ENCODE measurements at places on chromosomes 12 and 14.
A peak's percentile ranks its signal among the peaks of the same experiment; 100 is the strongest.

- no peak for DNase-seq
Observed at GRCh38 chr12:41950455-41950854, 194.2 kb downstream of the GXYLT1 start.

- no peak for DNase-seq
Observed at GRCh38 chr14:55433880-55434804, 6.3 kb downstream of the TBPL2 start.

- no peak for DNase-seq
Observed at GRCh38 chr12:129903956-129904829, at the start of gene TMEM132D. Gene TMEM132D (minus strand): TSS chr12:129904025.

DNA sequence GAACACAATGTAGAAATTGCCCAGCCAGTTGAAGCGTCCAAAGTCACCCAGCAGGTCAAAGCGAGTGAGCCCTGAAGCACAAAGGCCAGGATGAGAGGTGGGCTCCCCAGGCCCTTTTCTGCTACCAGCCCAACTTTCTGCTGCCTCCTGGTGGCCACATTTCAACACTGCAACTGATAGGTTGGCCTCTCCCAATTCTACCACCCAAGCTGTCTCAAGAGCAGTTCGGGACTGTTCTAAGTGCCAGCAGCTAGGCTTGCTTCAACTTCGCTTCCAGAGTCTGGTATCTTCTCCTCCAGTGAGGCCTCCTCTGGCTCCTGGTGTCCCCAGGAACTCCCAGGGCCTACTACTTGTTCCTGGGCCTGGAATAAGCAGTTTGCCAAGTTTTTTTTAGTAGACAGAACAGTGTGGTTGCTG lies 3.4 kb upstream of the DHH start:
- no peak for DNase-seq

DNA sequence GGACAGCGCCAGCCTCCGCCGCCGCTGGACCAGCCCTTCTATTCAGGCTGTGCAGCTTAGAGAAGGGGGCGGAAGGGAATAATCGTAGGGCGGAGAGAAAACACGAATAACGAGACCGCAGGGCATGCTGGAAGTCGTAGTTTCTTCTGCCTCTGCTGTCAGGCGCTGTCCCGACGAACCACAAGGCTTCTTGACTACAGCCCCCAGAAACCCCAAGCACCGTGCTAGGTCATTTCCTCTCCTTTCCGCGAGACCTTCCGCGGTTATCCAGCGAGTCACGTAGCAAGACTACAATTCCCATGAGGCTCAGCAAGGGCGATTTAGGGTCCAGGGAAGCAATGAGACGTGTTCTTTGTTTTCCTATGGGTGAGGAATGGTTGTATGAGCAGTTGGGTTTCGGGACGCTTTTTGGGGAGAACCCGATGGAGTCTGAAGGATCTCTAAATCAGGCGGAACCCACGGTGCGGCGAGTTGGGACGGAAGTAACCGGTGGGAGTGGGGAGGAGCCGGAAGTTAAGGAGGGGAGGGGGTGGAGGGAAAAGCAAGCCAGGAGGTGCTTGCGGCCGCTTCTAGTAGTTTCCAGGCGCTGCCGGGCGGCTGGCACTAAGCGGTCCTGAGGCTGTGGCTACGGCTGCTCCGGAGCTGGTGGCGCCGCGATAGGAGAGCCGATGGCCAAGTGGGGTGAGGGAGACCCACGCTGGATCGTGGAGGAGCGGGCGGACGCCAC lies at the start of the genes AHSA1 and VIPAS39:
TSS of gene AHSA1 (plus strand) at position 572 of the 727 bp plus-strand sequence. CDS start at position 669, 97 bp downstream.
TSS of gene VIPAS39 (minus strand) at position 80 of the 727 bp plus-strand sequence. CDS start 3,499 bp downstream, outside the sequence.
- DNase-seq = peak; percentile 99

- no peak for DNase-seq
Observed at GRCh38 chr14:66745078-66745477, 237.1 kb downstream of the GPHN start.

- no peak for DNase-seq
Observed at GRCh38 chr14:25943329-25943728, 654.5 kb downstream of the NOVA1 start.

- DNase-seq = no peak
Observed at GRCh38 chr12:125455556-125455955, 390.3 kb downstream of the AACS start.

- DNase-seq = no peak
Observed at GRCh38 chr12:65156366-65156841, 13.0 kb upstream of the LEMD3 start.

GRCh38 chr12:1504304-1504894 lies 90.0 kb downstream of the FBXL14 start:
- DNase-seq = no peak

GRCh38 chr12:108751821-108752220 lies 20.5 kb upstream of the CORO1C start:
- DNase-seq = no peak

- no peak for DNase-seq
Observed at GRCh38 chr12:55642267-55642666, 5.6 kb downstream of the OR10P1 start.

DNA sequence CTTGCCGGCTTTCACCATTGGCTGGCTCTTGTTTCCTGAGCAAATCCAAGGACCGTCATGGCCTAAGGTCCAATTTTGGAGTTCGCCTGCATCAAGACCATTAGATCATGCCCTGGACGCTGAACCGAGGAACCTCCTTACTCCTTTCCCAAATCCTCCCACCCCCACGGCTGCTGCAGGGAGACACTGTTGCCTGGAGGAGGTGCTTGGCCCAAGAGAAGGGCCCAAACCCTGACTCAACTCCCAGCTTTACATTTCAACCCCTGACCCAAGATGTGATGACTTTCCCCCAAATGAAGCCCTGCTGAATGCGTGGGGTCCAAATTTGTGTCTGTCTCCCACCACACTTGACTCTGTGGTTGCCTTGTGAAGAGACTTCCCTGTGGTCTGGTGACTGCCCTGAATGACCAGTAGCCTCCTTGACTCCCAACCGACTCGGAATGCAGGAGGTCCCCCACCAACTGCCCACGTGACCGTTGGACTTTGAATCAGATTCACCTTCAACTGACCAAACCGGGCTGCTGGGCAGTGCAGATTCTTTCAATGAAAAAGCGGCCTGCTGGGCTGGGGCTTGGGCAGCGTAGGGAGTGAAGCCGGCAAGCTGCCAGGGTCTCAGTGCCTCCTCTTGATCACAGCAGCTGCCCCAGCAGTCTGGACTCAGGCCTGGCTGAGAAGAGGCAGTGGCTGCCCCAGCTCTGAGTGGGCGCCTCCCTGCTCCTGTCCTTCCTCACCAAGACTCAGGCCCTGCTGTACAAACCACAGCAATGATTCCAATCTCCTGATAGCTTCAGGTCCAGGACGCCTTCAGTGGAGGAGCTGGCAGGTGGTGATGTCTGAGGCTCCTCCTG lies 46.7 kb upstream of the OASL start:
- DNase-seq = no peak

GRCh38 chr12:45200491-45201043 lies 15.3 kb upstream of the ANO6 start:
- no peak for DNase-seq

- DNase-seq = no peak
Observed at GRCh38 chr12:39010406-39010805, 105.0 kb upstream of the CPNE8 start.

DNA sequence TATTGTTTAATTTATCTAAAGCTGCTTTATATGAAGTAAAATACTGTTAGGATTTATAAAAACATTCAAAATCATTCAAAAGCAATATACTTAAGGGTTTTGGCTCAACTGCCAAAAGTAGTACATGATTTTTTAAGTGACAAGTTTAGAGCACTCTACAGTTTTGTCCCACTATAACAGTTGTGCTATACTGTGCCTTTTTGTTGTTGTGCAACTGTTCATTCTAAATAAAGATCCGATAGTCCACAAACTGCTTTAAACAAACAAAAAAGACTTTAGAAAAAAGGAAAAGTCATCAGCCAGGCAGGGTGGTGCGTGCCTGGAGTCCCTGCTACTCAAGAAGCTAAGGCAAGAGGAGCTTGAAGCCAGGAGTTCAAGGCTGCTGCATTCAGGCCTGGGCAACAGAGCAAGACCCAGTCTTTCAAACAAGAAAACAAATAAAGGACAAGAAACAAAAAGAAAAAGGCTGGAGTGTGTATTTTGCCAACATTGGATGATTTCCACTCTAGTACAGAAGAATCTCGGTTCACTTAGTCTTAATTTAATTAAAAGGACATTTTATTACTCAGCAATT lies 7.3 kb downstream of the C2CD5 start:
- no peak for DNase-seq

DNA sequence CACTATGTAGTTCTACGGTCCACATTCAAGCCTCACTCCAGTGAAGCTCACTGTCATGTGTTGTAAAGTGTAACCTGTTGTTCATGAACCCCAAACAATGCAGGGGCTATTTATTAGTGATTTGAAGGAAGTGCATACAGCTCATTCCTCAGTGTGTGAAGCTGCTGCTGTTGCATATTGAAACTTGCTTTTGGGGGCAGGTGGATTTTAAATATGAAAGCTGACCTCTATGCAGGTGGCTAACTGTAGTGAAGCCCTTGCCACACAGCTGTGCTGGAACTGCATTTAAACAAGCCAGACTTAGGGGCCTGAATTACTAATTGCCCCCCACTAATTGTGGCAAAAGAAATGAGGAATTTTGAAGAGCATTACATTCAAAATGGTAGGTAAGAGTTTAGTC lies 226.3 kb downstream of the ATP23 start:
- DNase-seq = no peak

DNA sequence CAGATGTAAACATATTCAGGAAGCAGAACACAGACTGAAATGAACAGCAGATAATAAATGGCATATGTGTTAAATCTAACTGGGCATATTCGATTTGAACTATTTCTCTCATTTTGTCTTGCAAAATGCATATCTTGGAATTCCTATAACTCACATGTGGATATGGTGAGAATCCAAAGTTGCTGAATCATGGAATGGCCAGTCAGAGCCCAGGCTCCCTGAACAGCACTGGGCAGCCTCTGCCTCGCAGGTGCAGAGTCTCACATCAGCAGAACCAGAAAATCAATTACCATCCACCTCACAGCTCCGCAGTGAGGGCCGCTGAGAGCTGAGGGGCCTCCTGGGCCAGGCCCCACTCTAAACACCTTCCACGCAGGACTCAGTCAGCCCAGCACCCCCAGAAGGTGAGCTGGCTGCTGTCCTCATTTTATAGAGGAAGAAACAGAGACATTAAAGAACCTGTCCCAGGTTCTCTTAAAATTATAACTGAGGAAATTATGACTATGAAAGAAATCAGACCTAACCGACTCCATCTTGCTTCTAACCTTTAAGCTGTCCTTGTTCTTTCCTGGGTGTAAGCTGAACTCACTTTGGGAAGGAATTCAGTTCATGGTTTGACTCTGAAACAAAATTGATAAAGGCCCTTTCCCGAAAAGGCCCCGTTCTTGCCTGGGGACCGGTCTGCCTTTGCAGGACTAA lies 269.1 kb upstream of the SFSWAP start:
- no peak for DNase-seq

DNA sequence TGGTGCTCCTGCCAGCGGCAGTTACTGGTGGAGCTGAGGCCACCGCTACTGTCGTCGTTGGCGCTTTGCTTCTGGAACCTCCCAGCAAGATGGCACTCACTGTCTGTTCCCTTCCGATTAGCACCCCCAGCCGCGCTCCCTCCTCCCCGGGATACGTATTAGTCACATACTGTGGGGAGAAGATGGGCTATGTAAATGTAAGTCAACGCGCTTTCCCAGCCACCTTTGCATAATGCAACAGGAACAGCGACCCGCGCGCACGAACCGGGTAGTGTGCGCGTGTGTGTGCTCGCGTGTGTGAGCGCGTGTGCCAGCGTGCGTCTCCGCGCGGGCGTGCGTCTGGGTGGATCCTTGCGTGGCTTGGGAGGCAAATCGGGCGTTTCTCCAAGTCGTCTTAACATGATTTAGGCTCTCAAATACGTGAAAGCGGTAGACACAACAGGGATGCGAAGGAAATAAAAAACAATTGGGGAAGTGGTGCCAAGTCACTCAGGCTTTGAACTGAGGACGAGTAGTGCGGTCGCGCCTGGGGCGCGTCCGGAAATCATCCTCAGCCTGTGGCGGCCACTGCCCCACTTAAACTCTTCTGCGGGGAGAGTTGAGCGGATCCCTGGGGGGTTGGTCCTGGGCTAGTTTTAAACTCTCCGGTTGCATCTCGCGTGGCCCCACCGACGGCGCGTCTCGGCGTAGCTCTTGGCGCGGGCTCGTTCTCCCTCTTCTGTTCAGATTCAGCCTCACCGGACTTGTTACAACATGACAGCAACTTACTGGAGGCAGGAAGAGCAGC lies 1.8 kb downstream of the FLRT2 start:
- DNase-seq = no peak

DNA sequence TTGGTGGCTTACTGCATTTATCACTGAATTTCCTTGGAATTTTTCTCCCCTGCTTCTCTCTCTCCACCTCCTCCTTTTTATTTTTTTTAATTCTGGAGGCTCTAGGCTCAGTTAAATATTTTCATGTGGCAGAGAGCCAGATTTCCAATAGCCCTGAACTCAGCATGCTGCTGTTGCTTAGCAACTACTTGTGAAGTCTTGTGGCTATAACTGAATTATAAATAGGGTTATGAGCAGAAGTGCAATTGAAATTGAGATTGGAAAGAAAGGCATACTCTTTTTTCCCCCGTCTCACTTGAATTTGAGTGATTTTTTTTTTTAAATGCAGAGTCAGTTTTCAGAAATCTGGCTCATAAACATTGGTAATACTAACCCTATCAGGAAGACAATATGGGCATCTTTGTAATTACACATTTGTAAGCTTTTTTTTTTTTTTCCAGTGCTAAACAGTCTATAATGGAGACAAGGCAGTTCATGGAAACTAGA lies 38.3 kb downstream of the ATF7IP start:
- no peak for DNase-seq

GRCh38 chr12:12557733-12558132 lies 4.9 kb downstream of the DUSP16 start:
- no peak for DNase-seq

- no peak for DNase-seq
Observed at GRCh38 chr14:39276005-39276404, 42.3 kb downstream of the MIA2 start.

DNA sequence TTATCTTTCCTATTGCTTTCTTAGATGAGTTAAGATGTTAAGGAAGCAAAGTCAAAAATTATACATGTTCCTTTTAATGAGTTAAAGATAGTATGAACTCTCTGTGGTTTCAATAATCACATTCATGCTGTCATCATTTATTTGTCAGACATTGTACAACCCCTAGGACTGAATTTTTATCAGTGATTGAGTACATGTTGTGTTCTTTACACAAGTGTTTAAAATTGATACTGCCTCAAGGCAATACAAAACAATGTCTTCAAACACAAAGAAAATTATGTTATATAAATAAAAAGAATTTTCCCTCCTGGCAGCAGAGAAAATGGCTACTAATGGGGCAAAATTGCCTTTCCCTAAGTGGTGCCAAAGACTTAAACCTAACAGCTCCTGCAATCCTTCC lies 34.6 kb upstream of the KCNJ8 start:
- DNase-seq = no peak

- no peak for DNase-seq
Observed at GRCh38 chr12:71032933-71033332, 112.4 kb upstream of the PTPRR start.

All from HCT116 (cell line).